ENCODE measurements at places on chromosomes 5 and 9.

- no peak for DNase-seq
Measured at GRCh38 chr5:87122151-87122977, 145.3 kb upstream of the RASA1 start.

DNA sequence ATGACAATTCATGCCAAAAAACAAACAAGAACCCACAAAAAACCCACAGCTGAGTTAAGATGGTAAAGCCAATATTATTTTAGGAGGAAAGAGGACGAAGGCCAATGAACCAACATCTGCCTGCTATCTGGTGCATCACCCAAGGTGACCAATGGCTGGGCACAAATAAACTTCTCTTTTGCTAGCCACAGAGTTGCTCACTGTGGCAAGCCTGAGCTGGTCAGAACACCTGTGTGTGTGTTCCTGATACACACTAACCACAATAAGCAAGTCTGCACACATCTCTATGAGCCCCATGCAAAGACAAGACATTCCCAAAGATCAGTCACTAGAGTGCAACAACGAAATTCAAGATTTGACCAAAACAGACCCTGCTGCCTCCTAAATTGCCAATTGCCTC lies 63.1 kb downstream of the RNF38 start:
- no peak for DNase-seq

- no peak for DNase-seq
Measured at GRCh38 chr9:131347376-131348020, 46.4 kb upstream of the PRRC2B start.

- no peak for DNase-seq
Measured at GRCh38 chr5:160353379-160353778, 17.0 kb downstream of the C1QTNF2 start.

- no peak for DNase-seq
Measured at GRCh38 chr9:105884416-105884815, 190.1 kb downstream of the TMEM38B start.

DNA sequence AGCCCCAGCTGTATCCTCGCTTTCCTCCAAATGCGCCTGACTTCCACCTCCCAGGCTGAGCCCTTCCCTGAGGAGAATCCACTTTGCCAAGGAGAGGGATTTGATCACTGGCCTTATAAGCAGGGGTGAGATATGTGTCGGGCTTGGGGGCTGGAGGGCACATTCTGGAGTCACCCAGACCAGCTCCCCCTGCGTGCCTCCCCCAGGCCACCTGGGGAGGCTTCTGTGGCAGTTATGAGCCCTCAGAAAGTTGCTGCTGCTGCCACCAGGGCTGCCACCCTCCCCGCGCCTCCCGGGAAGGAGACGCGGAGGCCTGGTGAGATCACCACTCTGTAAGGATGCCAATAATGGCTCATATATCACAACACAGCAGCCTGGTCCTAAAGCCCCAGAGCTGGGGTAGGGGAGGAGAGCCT lies 211.5 kb downstream of the PAPPA start:
- DNase-seq, result no peak

DNA sequence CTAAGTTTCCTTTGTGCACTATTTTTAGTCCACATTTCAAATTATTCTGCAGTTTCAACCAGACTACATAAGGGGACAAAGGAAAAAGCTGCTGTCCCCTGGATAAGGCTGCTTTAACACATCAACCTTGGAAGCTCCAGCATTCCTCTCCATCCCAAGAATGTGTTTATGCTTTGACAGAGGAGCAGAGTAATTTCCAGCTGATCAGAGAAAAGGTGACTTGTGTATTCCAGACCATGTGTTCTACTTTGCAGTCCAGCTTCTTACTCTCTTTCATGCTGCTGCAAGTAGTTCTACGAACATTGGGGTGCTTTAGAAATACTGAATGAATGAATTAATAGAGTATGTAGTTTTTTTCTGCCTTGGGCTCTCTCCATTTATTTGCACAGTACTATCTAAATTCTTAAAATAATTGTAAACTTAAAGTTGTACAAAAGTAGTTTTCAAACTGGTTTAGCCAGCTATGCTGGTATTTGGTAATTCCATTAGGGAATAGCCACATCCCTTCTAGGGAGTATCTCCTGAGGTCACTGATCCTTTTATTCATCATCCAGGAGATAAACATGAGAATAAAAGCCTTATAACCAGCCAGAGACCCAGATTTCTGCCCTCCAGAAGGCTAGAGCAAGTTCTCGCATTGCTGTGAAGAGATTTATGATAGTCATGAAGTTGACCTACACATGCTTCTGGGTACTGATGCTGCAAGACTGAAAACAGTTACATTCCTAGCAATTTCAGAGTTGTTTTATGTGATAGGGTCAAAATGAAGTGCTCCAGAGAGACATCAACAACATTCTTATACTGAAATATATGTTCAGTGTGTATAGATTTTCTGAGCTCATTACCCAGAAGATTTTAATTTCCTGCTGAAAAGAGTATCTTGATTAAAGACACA lies 215.2 kb downstream of the COMMD10 start:
- no peak for DNase-seq

GRCh38 chr5:5104550-5104949 lies 35.6 kb upstream of the ADAMTS16 start:
- DNase-seq, result no peak

DNA sequence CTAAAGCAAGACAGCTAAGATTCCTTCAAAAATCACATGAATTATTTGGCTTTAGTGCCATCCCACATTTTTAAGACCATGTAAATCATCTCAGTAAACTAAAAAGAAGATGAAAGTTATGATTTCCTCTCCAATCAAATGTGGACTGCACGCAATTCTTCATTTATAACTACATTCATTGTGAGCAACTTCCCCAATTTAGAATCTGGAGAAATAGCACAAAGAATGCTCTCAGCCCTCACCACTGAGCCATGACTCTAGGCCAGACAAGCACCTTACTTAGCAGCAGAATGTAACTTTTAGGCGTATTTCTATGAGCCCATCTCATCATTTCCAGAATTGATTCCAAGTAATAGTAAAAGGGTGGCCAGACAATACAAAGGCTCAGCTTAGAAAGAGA lies 616.6 kb downstream of the TLE1 start:
- DNase-seq, result no peak

Measured in pulmonary artery endothelial cell (primary cell).